IPS DF 19.7 (cell line): ENCODE measurements at places on chromosomes 12 and 14.

DNA sequence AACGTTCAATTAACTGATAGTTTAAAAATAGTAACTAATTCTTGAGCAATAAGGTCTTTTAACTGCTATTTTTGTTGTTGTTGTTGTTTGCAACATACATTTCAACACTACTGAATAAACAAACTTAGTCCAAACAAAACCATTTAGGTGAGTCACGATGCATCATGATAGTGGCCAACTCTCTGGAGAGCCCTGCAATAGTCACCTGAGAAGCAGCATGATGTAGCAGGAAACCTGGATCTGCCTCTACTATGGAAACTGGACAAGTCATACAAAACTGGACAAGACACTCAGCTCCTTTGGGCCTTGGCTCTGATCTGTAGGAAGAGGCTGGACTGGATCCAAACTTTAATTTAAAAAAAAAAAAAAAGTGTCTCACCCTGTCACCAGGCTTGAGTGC lies 117.3 kb downstream of the MED13L start:
- DNase-seq, result no peak

DNA sequence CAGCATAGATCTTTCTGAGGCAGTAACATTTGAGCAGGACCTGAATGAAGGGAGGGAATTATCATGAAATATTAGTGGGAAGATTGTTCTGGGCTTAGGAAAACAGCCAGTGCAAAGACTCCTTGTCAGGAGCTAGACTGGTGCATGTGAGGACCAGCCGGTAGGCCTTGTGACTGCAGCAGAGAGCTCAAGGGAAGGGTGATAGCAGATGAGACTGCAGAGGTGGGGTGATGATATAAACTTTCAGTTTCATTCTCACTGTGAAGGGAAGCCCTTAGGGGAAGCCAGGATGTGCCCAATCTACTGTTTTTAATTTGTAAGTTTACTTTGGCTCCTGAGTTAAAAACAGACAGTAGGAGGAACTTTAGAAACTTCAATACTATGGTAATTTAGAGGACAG lies 12.4 kb downstream of the IL22 start:
- no peak for DNase-seq

- no peak for DNase-seq
Observed at GRCh38 chr14:99273766-99274345, 1.9 kb upstream of the BCL11B start.

DNA sequence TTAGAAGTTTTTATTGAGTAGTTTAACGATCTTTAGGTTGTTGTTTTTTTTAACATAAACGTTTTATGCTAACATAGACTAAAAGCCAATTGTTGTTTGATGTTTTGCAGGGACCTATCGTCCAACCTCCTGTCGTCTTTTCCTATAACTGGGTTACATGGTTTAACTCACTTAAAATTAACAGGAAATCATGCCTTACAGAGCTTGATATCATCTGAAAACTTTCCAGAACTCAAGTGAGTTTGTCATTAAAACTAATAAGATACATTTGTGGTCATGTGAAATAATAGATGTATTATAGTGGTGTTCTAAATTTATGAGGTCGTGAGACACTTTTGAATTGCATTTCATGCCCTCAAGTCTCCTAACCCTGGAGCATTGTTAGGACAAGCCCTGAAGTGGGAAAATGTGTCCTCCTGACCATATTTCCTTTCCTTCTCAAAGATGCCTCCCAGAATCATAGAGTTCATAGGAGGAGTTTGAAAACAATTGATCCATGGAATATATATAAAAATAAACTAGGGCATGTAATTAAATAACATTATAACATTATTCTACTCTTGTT lies 84.9 kb downstream of the ZFC3H1 start:
- DNase-seq, result no peak

DNA sequence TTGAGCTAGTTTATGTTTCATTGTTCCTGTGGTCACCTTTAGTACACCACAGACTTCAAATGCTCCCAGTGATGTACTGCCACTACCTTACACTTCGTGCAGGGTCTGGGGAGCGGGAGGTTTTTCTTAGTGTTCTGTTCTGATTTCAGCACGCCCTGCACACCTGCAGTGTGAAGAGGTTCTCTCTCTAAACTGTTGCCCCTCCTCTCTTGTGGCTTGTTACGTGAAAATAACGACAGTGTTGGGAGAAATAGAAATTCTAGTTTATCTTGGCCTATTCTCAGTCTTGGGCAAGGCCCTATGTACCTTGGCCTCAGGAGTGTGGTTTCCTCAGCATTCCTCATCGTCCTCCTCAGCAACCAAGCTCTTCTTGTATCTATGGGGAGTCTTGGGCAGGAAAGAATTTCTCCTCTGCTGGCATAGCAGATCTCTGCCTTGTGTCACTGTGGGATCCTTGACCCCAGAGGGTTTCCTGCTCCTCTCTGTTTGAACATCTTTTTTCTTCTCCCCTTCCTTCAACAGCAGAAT lies 48.6 kb downstream of the EIF2S3B start:
- DNase-seq, result no peak

DNA sequence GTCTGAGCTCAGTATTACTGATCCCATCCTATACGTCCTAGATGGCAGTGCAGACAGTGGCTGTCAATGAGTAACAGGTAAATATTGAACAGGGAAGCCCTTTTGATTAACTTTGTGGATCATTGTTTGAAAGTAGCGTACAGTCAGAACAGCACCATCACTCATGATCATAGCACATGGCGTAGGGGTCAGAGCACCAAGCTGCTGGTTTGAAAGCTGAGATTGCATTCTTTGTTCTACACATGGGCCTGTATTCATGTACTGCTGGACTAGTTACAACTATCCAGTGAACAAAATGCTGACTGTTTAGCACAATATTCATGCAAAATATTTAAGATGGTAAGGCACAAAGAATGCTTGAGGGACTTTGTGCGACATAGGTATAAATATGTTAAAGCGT lies 131.8 kb downstream of the NPAS3 start:
- no peak for DNase-seq

GRCh38 chr14:104676694-104677511 lies 12.5 kb upstream of the INF2 start:
- no peak for DNase-seq

DNA sequence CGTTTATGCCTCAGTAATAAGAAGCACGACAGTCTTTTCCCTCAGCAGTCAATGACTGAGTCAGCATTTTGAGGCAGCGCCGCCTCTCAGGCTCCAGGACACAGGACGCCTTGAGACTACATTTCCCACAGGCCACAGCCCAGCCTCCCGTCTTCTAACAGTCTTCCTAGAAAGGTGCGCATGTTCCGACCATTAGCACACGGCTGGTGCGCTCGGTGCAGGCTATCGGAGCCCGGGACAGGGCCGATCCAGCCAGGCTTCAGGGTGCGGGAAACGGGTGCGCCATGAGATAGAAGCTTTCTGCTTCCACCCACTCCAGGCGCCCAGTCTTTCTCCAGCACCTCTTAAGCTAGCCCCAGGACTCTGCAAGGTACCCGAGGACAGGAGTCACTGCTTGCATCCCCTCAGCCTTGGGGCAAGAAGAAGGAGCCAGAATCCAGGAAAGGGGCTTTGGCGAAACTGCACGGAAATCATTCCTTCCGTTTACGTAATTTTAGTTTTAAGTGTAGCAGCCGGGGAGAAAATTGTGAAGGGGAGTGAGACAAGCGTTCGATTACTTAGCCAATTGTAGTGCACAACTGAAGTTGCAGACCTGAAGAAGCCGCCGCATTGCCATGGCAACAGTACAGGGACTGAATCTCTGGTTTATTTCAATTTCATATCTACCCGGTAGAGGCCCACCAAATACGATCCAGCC lies 54.0 kb downstream of the ZNF641 start:
- DNase-seq, result peak; percentile 86

- DNase-seq, result no peak
Observed at GRCh38 chr14:45051180-45051579, 32.7 kb upstream of the PRPF39 start.

GRCh38 chr12:53423597-53423996 lies at the start of gene AMHR2:
Gene AMHR2 (plus strand): TSS chr12:53423855. CDS start chr12:53423935, 80 bp downstream.
- DNase-seq, result no peak

GRCh38 chr12:24534622-24535021 lies 414.3 kb downstream of the BCAT1 start:
- no peak for DNase-seq

GRCh38 chr14:51248016-51248987 lies 8.3 kb downstream of the TMX1 start:
- no peak for DNase-seq

DNA sequence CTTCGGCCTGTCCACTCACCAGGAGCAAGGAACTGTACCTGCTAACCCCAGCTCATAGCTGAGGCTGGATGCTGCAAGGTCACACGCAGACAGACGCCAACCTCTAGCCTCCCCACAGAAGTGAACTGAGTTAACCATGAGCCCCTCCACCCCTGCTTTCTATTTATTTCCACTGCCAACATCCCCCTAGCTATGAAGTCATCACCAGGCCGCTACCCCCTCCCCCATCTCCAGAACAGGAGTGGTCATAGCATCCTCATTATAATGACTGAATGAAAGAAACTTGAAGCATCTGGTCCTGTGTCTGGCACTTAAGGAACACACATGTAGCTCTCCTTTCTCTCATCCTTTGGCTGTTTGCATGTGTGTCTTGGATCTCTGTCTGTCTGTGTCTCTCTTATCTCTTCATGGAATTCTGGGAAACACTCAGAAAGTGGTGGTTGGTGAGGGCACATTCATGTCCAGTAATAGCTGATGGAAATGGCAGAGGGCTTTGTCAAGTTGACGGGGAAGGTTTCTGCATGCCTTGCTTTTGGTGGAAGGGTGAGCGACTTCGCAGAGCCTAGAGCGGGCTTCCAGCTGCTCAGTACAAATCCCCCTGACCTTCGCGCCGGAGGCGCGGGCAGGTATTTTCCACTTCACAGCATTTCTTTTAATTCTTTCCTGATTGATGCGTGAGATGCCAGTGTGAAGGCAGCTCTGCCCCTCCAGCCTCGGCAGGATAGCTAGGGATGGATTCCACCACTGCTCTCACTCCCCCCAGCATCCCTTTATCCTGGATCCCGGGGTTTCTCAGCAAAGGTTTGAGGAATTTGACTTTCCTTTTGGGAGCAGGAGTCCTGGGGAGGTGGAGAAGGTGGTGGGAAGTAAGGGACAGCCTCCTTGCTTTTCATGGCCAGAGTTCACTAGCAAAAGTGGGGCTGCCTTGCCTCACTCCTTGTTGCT lies 198.2 kb downstream of the CHST11 start:
- no peak for DNase-seq

GRCh38 chr12:92094751-92095161 lies 50.9 kb downstream of the BTG1 start:
- DNase-seq, result no peak

- DNase-seq, result no peak
Observed at GRCh38 chr14:72946491-72946890, 20.2 kb downstream of the DCAF4 start.

DNA sequence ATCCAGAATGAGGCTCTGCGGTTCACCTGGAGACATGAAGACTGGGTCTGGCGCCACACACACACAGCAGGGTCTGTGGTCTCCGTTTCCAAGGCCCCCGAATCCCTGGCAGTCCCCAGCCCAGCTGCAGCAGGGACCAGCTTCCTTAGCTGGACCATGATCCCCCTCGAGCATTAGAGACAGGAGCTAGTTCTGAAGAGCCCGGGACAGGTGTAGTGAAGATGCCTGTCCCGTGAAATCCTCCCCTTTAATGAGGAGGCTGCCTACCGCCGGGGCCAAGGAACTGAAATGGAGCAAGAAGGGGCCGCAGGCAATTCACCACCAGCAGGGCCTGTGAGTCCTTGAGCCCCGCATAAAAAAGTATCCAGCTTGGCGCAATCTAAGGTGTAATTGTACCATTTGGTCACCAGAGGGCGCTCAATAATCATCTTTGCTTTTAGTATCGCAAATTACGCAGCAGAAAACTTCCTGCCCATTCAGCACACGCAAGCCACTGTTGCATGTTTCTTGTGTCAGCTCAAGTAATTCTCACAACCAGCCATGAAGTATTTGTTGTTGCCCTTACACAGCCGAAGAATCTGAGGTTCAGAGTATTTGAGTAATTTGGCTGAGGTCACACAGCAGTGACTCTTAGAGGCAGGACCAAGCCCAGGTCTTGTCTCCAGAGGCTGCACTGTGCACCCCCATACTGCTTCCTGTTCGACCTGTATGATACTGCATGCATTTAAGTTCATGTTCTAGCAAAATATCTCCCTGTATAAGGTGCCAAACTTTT lies 54.3 kb upstream of the PPP2R5C start:
- DNase-seq, result no peak

DNA sequence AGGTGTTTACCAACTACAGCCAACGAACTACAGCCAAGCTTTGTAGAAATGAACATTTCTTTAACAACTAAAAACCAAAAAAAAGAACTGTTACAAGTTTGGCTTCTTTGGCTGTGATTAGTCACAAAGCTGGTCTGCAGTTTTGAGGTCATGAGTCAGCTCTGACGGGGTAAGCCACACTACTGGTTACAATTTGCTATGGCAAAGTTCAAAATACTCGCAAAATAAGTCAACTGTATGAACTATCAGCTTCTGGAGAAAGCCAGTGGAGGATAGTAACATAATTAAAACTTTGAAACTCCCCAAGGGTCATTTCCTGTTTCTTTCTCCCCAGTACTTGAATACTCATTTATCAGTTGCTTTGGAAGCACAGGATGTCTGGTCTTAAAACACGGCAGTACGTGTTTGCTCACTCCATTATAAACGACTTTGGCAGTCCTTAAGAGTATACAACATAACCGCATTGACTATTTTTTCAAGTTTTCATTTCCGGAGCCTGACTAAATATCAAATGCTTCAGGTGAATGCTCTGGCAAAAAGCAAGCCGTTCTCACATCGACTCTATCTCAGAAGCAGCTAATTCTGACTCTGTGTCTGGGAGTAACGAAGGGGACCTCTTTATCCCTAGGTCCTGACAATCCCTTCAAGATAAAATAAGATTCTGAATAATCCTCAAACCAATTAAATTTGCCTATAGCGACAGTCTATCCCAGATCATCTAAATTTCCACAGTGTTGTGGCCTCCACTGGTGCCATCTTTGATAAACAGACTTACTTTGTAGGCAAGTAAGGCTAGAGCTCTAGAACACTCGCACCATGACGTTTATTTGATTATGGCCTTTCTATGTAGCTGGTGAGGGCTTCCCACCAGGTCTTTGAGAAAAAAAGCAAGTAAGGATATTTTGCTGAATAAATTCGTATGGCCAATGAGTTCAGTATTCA lies 10.6 kb downstream of the PHLDA1 start:
- no peak for DNase-seq

- no peak for DNase-seq
Observed at GRCh38 chr14:94938016-94938415, 168.1 kb upstream of the GSC start.

GRCh38 chr12:4003576-4003975 lies 130.4 kb upstream of the PARP11 start:
- DNase-seq, result no peak
